ENCODE measurements at places on chromosomes 13 and 19. TPM values are rescaled to one million over a fixed set of nuclear protein-coding genes. Genes with fewer than 3 reads are reported as not detected.

GRCh38 chr19:39599116-39599515, 3.2 kb upstream of the LGALS13 start:
- no peaks in the 10 kb centered on the region for H3K36me3 ChIP-seq
- DNase-seq = peak; percentile 21
- no peaks in the 10 kb centered on the region for H3K4me1 ChIP-seq

GRCh38 chr13:28117689-28118377, 17.5 kb upstream of the FLT3 start:
- no peaks in the 10 kb centered on the region for H3K4me1 ChIP-seq
- H3K36me3 ChIP-seq = no peaks in the 10 kb centered on the region
- H3K4me3 ChIP-seq = no peak overlapping the region
- 0 out of 2 replicates have a peak, but pooled peaks cover 5% of the 10 kb centered on the region for H3K27me3 ChIP-seq
- no peak overlapping the region for H3K27ac ChIP-seq

GRCh38 chr19:11204076-11204602, 6.8 kb upstream of the KANK2 start:
- H3K4me3 ChIP-seq = no peak overlapping the region
- no peaks in the 10 kb centered on the region for H3K27me3 ChIP-seq
- peaks cover 18% of the 10 kb centered on the region for H3K4me1 ChIP-seq
- no peak overlapping the region for H3K27ac ChIP-seq
- H3K36me3 ChIP-seq = 0 out of 2 replicates have a peak, but pooled peaks cover 4% of the 10 kb centered on the region
- DNase-seq = no peak

GRCh38 chr19:13934785-13935109, 3.5 kb downstream of the PODNL1 start:
- H3K36me3 ChIP-seq = no peaks in the 10 kb centered on the region
- H3K4me1 ChIP-seq = no peaks in the 10 kb centered on the region
- H3K4me3 ChIP-seq = no peak overlapping the region
- H3K27ac ChIP-seq = no peak overlapping the region
- DNase-seq = no peak
- no peaks in the 10 kb centered on the region for H3K27me3 ChIP-seq

GRCh38 chr13:111387945-111388600, 67.6 kb downstream of the TEX29 start:
- H3K27me3 ChIP-seq = peaks cover 96% of the 10 kb centered on the region
- H3K27ac ChIP-seq = no peak overlapping the region
- H3K4me1 ChIP-seq = no peaks in the 10 kb centered on the region
- H3K36me3 ChIP-seq = no peaks in the 10 kb centered on the region
- DNase-seq = no peak

DNA sequence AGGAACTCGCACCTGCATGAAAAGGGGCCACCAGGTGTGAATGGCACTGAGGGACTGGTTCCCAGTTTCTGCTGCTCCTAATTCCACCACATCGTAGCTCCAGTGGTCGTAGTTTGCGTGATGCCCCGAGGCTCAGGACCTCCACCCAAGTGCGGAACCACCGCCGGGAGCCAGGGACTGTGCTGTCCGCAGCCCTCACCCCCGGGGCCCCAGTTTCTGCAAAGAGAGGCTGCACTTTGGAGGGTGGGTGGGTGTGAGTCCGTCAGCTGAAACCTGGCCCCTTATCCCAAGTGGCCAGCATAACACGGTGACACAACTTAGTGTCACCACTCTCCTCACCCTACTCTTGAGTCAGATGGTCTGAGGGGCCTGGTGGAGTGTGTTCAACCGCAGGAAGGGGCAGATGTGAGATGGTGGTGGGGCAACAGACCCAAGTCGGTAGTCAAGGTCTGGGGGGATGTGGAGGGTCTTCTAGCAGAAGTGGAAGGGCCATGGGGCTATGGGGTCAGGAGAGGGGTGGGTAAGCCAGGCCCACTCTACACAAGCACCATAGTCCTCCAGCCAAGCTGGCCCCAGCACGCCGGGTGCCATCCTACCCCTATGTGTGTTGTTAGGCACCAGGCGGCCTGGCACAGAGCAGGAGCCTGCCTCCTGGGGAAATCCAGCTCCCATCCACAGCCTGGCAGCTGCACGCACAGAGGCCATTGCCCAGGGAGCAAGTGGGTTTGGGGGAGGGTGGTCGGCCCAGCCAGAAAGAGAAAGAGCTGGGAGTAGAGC, 1301.6 kb downstream of the UQCRFS1 start:
- H3K27me3 ChIP-seq = peaks cover 11% of the 10 kb centered on the region
- H3K4me1 ChIP-seq = no peaks in the 10 kb centered on the region
- no peaks in the 10 kb centered on the region for H3K36me3 ChIP-seq
- no peak for DNase-seq
- H3K27ac ChIP-seq = no peak overlapping the region
- H3K4me3 ChIP-seq = no peak overlapping the region

- H3K4me3 ChIP-seq = no peak overlapping the region
- no peak overlapping the region for H3K27ac ChIP-seq
- no peaks in the 10 kb centered on the region for H3K27me3 ChIP-seq
Observed at GRCh38 chr13:85974608-85975366, 175.6 kb upstream of the SLITRK6 start.

GRCh38 chr13:88115976-88116375, 444.8 kb downstream of the SLITRK5 start:
- no peaks in the 10 kb centered on the region for H3K36me3 ChIP-seq
- no peak overlapping the region for H3K4me3 ChIP-seq
- no peaks in the 10 kb centered on the region for H3K27me3 ChIP-seq

GRCh38 chr19:11964858-11965645, at the start of gene ZNF763:
TSS of gene ZNF763 (plus strand) at chr19:11965040. CDS start at chr19:11965209, 169 bp downstream.
- no peak within 1 kb of the TSS for H3K4me3 ChIP-seq
- H3K36me3 ChIP-seq = no peaks in the 10 kb centered on the region
- no peak for DNase-seq
- H3K4me1 ChIP-seq = no peaks in the 10 kb centered on the region

GRCh38 chr19:6730153-6730804, 7.1 kb downstream of the GPR108 start:
- no peaks in the 10 kb centered on the region for H3K36me3 ChIP-seq
- DNase-seq = no peak
- no peaks in the 10 kb centered on the region for H3K27me3 ChIP-seq
- no peak overlapping the region for H3K27ac ChIP-seq
- no peak overlapping the region for H3K4me3 ChIP-seq
- H3K4me1 ChIP-seq = no peaks in the 10 kb centered on the region

DNA sequence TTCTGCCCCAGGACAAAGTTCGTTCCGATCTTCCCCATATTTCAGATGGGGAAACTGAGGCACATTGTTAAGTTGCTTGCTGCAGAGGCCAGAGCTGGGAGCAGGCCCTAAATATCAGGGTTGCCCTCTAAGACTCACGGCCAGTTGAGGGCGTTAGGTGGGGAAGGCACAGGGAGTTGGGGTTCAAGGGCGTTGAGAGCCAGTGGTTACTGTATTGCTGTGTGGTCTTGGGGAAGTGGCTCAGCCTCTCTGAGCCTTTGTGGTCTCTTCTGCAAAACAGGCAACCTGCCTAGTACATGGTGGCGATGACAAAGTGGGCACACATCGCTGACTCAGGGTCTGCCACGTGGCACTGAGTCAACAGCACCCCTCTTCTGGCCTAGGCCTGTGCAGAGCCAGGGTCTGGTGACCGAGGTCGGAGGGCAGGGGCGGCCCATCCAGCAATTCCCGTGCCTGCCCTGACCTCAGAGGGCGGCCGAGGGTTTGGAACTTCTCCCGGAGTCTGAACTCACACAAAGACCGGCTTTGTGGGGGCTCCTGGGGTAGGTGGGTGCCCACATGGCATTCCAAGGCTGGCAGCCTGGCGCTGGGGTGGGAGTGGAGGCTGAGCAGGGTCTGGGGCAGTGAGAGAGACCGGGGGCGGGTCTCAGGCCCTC, 10.2 kb downstream of the TNFAIP8L1 start:
- H3K36me3 ChIP-seq = no peaks in the 10 kb centered on the region
- H3K27ac ChIP-seq = no peak overlapping the region
- no peaks in the 10 kb centered on the region for H3K4me1 ChIP-seq
- no peak overlapping the region for H3K4me3 ChIP-seq
- no peaks in the 10 kb centered on the region for H3K27me3 ChIP-seq

- H3K27ac ChIP-seq = no peak within 1 kb of the TSS
- peaks cover 64% of the 10 kb centered on the region for H3K27me3 ChIP-seq
- no peaks in the 10 kb centered on the region for H3K4me1 ChIP-seq
- no peaks in the 10 kb centered on the region for H3K36me3 ChIP-seq
- H3K4me3 ChIP-seq = no peak within 1 kb of the TSS
Observed at GRCh38 chr19:55831846-55832245, at the start of gene NLRP11. TSS of gene NLRP11 (minus strand) at chr19:55831999. CDS start at chr19:55818174, 13,825 bp downstream.

Gene ZNF582
- 1.8 TPM for total RNA-seq

Gene GPC6
- total RNA-seq = not detected

Gene FSD1
- not detected for total RNA-seq
